Fibroblast of lung (primary cell): ENCODE measurements at places on chromosomes 6 and 20. TPM values are rescaled to one million over a fixed set of nuclear protein-coding genes. Genes with fewer than 3 reads are reported as not detected.
A peak's percentile ranks its signal among the peaks of the same experiment; 100 is the strongest.

GRCh38 chr20:45826381-45827019, 612 bp downstream of the TNNC2 start:
- DNase-seq = no peak

DNA sequence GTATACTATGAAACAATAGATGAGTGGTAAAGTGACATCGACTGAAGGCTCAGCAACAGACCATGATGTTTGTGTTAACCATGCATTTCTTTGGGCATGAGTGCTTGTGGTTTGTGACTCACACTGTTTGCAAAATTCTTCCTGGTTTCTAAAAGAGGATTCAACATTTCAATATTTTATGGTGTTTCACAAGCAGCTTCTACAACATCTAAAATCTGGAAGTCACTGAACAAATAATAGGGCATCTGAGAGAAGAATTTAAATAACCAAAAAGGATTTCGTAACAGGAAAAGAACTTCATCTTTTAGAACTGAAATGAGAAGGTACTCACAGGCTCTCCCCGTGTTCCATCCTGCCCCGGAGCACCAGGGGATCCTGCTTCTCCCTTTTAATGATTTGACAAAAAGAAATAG, 146.2 kb downstream of the COL21A1 start:
- peak; percentile 98 for DNase-seq

Gene RNF144B
- 0.29 and 0.61 TPM in 2 replicates for polyA plus RNA-seq

Gene MUC22
- not detected in 2 replicates for polyA plus RNA-seq

GRCh38 chr20:44145131-44145775, 41.7 kb downstream of the JPH2 start:
- DNase-seq = peak; percentile 37

Gene TDP2
- 32.5 and 33.2 TPM in 2 replicates for polyA plus RNA-seq

DNA sequence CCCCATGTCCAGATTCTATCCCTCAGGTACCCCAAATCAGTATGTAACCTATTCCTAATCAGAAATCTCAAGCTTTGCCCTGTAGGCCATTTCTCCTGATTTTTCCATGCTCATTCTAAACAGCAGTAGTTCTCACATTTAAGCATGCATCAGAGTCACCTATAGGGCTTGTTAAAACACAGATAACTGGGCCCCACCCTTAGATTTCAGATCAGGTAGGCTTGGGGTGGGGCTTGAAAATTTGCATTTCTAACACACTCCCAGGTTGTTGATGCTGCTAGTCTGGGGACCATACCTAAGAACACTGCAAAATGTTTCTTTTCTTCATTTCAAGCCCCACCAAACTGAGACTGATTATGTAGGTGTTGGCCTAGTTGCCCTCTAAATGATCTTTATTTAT, 621.2 kb upstream of the FLRT3 start:
- no peak for DNase-seq

Gene MRPL14
- 36.2 and 51.9 TPM in 2 replicates for polyA plus RNA-seq

DNA sequence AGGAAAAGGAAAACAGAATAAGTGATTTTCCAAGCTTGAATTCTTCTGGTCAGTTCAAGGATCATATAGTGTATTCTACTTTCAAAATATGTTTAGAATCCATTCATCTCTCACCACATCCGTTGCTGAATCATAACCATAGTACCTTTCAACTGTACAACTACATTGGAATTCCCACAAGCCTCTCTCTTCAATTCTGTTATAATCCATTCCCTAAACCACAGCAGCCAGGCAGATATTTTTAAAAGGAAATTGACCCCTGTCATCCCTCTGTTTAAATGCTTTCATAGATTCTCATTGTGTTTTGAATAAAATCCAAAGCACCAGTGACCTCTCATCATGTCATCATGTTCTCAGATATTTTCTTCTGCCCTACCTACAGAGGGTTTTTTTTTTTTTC, 412.7 kb downstream of the GRIK2 start:
- peak; percentile 97 for DNase-seq

Gene MAP3K5
- 10.9 and 20.4 TPM in 2 replicates for polyA plus RNA-seq

Gene SOX4
- polyA plus RNA-seq = 5.1 and 6.5 TPM in 2 replicates

Gene SPEF1
- 0.06 and 0.07 TPM in 2 replicates for polyA plus RNA-seq

DNA sequence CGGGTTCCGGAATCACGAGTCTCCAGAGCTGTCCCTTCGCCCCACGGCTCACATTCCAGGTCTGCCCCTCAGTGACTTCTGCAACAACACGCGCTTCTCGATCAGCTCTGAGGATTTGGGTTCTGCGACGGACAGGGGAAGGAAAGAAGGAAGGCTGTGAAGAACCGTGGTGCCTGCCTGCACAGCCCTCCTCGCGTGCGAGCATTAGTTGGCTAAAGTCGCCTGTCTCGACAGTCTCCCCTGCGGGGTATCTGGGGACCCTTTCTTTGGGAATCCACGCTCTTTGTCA, 23.1 kb downstream of the VPS52 start:
- peak; percentile 48 for DNase-seq

Gene CD93
- polyA plus RNA-seq = 0.01 TPM in 1 of 2 replicates, not detected in the other

Gene CFAP206
- 0.11 and 0.26 TPM in 2 replicates for polyA plus RNA-seq

Gene GNRH2
- polyA plus RNA-seq = not detected in 2 replicates

GRCh38 chr6:159525445-159526025, 167.5 kb downstream of the SOD2 start:
- no peak for DNase-seq

GRCh38 chr20:63859166-63859699, 2.1 kb upstream of the ABHD16B start:
- DNase-seq = no peak

Gene NOX3
- not detected in 2 replicates for polyA plus RNA-seq

DNA sequence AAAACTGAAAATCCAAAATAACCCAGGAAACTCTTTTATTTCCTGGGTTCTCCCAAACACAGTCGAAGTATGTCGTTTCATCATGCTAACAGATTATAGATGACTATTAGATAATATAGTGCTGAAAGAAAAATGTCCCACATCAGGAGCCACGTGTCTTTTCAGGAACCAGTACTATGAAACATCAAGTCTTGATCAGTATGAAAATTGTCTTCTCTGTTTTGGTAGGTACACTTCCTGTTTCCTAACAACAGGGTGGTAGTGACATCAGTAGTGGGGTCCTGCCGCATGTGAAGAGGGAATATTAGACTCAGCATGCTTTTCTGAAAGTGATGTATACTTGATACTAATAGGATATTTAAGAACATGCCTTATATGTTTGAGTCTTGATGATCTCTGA, 136.7 kb downstream of the HIVEP1 start:
- peak; percentile 47 for DNase-seq

GRCh38 chr6:45540375-45540920, 162.7 kb upstream of the SUPT3H start:
- DNase-seq = no peak

- no peak for DNase-seq
These were observed 28.2 kb downstream of the ESF1 start for GRCh38 chr20:13756551-13756950.

DNA sequence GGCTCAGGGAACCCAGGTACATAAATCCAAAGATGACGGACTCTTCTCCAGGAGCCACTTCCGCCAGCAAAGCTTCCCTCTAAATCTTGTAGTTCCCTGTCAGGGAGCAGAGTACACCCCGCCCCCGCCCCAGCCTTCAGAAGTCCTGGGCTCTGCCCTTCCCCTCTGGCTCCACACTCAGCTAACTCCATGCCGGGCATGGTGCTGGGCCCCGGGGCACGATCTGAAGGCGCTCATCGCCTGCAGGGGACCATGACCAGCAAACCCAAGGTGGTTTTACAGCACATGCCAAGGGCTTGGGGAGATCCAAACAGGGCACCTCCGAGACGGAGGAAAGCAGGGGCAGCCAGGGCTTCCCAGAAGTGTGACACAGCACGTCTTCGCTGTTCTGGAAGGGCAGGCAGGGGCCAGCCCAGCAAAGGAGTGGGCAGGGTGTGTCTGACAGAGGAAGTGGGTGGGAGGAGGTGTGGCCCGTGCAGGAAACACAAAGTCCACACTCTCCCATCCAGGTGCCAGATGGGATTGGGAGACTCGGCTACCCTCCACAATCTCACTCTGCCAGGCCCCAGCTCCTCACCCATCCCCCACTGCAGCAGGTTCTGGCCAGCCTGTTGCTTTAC, 41.6 kb upstream of the SLC22A2 start:
- no peak for DNase-seq

- DNase-seq = peak; percentile 16
These were observed 217.9 kb downstream of the TBX18 start for GRCh38 chr6:84546427-84546914.

DNA sequence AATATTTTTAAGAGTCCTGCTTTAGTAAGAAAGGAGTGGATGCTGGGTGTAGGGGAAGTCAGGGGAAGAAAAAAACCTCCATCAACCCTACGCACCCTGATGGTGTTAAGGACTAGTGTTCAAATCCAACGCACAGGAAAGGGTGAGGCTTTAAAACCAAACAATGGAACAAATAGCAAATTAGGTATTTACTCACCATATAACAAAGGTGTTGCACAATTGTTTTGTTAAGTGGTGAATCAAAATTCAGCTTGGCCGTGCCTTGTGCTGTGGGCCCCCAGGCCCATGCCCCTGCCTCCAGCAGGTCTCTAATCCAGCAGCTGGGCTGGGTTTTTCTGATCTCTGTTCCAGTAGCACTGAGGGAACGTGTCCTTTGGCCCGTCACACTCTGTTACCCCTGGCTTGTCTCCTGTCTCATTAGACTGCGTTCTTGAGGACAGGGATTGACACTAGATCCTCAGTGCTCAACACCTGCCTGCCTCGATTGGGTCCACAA, 11.8 kb downstream of the FAM83D start:
- no peak for DNase-seq

- DNase-seq = no peak
These were observed 215.5 kb downstream of the ANKRD60 start for GRCh38 chr20:58012731-58013510.

Gene DDX27
- polyA plus RNA-seq = 24.7 and 30.1 TPM in 2 replicates

DNA sequence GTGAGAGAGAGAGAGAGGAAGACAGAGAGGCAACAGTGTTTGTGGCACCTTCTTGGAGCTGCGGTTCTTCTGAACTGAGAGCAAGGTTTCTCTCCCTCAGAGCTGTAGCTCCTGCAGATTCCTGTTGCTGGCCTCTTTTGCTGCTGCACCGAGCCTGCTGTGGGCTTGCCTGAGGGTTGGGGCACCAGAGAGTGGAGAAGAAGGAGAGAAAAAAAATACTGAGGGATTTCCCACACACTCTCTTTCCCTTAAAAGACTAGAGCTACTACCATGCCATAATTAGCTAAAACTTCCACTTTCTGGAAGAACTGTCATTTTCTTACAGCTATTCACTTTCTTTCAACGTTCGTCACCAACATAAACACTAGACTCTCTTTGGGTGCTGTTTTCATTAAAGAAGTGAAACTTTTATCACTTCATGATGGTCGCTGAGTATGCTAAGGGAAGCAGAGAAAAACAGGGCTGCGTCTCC, 18.2 kb upstream of the ECI2 start:
- no peak for DNase-seq

Gene VSX1
- polyA plus RNA-seq = not detected in 2 replicates

- DNase-seq = no peak
These were observed 959.7 kb downstream of the KIF16B start for GRCh38 chr20:15613530-15613929.

DNA sequence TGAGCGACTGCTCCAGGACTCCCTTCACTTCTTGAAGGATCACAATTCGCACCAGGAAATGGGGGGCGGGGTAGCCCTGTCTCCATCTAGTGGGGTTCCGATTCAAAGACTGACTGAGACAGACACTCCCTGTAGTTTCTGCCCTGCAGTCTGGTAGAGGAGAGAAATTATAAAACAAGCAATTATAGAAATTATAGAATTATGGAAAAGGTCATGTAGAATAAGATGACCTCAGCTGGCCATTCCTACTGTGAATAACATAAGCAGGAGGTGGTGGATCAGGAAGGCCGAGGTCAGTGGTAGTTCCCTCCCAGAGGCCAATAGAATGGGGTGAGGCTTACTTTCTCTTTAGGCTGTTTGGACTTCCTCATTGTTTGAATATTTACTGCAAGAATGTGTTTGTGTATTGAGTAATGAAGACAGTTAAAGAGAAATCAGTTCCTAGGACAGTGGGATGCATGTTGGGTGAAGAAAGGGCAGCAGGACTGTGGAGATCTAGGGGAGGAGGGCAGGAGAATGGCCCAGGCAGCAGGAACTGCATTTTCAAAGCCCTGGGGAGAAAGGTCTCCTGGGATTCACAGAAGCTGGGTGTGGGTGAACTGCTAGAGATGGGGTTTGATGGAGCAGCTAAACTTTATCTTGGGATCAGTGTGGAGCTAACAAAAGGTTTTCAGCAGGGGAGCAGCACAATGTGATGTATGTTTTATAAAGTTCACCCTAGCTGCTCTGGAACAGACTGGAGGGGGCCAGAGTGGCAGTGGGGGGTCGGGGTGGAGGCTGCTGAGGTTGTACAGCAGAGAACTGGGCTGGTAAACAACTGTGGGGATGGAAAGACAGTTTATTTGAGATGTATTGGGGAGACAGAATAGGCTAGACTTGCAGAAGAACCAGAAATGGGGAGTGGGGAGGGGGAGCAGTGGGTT, 2.1 kb downstream of the ZNF341 start:
- peak; percentile 58 for DNase-seq

Gene NKAIN4
- polyA plus RNA-seq = not detected in 2 replicates

DNA sequence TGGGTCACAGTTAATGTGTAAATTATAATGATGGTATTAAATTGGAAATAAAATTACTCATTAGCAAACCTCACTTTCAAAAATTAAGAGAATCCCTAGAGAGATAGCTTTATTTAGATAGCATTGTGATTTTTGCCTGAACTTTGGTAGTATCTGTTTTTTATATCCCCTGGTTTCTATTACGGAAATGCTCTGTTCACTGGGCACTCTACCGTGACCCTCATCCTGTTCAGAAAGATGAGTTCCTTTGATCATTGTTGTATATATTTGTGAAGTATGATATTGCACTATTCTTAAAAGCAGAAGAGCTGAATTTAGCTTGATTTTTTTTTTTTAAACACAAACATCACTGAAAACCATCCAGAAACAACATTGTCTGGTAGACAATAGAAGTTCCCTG, 1143.8 kb upstream of the MAP3K7 start:
- no peak for DNase-seq

Gene CRISP2
- not detected in 2 replicates for polyA plus RNA-seq

DNA sequence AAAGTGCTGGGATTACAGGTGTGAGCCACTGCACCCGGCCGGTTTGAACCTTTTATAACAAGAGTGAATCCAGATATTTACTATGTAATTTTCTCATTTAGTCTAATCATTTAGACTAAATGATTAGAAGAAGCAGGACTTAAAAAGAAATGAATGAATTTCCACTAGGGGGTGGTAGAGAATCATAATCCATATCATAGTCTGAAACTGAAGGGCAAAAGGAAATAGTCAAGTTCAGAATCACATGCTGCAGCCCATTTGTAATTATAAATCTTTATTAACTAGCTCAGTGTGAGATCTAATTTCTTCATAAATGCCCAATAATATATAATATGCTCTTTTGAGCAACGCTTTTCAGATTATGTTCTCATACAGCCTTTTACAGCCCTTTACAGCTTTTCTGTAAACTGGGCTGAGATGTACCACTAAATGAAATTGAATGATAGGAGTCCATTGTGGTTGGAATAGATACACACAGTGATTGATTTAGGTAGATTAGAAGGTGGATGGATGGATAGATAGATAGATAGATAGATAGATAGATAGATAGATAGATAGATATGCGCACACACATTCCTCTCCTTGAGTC, 31.8 kb downstream of the PSMB9 start:
- peak; percentile 52 for DNase-seq

DNA sequence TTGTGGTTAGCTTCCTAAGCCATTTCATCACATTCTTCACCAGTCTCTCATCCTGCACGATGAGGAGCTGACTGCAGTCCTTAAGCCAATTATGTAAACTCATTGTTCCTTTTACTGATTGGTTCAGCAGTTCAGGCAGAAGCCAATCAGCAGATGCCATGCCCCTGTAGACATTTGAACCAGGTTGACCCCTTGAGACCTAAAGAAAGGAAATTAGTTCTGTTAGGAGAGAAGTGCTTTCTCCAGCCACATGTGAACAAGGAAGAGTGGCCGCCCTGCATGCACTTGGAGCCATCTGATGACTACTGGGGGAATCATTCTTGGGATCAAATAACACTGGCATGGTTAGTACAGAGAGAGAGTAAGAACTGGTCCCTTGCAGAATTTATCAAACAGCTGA, 535.2 kb upstream of the ID4 start:
- DNase-seq = peak; percentile 59
